NCI-H2029 (cell line): ENCODE measurements at places on chromosomes 6 and 20.

- no peak for DNase-seq
Measured at GRCh38 chr20:11453430-11453829, 464.3 kb upstream of the BTBD3 start.

DNA sequence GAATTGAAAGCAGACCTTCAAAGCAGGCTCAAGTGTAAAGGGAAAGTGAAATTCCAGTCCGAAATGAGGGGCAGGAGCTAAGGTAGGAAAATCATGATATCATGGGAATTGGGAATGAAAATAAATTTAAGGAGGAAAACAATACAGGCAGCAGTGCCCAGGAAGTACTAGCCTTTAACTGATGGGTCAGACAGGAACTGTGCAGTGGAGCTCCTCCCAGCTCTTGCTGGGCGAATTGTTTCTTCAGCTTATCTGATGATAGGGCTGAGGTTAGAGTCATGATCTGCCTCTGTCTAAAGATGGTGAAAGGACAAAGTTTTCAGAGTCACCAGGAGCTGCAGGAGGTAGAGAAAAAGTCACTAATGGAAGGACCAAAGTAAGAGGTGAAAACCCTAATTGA is 457.9 kb upstream of the PTCHD4 start:
- DNase-seq, result no peak

GRCh38 chr20:33419140-33419974 is 18.0 kb upstream of the CDK5RAP1 start:
- DNase-seq, result no peak

- DNase-seq, result no peak
Measured at GRCh38 chr20:22722811-22723210, 138.4 kb upstream of the FOXA2 start.

GRCh38 chr6:43707767-43708166 is 20.2 kb upstream of the MRPS18A start:
- DNase-seq, result no peak

DNA sequence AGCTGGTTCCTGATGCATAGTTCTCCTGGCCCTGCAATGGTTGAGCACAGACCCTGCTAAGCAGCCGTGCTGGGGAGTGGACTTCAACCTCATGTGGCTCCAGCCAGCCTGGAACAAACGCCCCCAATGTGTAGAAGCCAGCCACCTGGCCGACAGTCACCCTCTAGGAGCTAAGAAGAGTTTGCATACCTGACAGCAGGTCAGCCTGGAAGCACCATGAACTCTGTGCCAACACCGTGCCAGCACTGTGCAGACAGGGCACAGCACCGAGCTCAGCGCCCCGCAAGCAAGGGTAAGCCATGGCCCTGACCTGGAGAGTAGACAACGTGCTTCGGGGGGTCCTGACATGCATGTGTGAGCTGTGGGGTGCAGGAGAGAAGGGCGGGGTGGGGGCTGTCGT is 356.3 kb downstream of the ZFAND3 start:
- DNase-seq, result no peak

GRCh38 chr20:1625083-1625690 is 5.4 kb upstream of the SIRPB1 start:
- no peak for DNase-seq

DNA sequence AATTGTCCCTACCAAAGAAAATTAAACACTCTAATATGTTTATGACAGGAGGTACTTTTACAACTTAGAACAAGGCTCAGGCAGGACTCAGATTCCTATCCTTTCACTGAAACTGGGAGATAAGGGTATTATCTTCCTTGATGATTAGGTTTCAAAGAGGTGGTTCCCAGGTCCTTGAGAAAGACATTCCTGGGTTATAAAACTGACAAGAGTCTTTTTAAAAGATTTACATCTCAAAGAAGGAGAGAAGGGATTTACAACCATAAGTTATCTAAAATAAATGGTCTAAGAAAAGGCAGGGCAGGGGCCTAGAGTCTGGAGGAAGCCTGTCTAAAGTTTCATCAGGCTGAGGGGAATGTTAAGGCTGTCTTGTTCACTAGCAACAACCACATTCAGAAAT is 1492.5 kb downstream of the HACE1 start:
- DNase-seq, result no peak

DNA sequence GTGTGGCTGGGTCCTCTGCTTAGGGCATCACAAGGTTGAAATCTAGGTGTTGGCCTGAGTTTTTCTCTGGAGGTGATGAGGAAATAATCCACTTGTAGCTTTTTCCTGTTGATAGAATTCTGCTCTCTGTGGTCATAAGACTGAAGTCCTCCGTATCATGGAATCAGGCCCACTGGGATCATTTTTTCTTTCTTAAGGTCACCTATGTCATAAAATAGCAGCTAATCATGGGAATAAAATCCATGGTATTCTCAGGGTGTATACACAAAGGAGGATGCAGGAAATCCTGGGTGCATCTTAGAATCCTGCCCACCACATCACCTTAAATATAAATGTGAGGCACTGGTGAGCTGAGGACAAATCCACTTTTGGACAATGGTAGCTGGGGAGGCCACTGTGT is 72.7 kb downstream of the PRDM1 start:
- DNase-seq, result no peak

DNA sequence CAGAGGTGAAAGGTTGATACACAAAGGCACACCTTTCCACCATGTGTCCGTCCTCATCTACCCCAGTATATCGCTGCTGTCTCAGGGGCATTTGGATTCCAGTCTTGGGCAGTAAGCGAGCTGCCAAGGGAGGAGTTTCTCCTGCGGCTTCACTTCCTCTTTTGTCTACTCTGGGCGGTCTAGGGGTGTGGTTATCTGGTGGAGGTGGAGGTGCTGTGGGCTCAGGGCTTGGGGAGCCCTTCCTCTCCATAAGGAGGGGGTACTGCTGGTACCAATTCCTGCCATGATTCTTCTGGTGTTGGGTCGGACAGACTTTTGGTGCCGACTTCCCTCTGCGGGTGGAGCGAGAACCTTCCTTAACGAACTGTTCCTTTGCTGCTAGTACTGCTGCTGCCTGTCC is 31.9 kb upstream of the FABP7 start:
- no peak for DNase-seq

GRCh38 chr6:33960345-33961313 is 156.8 kb upstream of the MLN start:
- DNase-seq, result no peak
